ENCODE measurements at places on chromosomes 4 and X.

GRCh38 chrX:55026143-55026542 is 4.6 kb downstream of the ALAS2 start:
- DNase-seq = no peak

GRCh38 chr4:89072921-89073320 is 15.9 kb upstream of the FAM13A start:
- no peak for DNase-seq

- DNase-seq = no peak
These were observed 654.4 kb downstream of the IQCM start for GRCh38 chr4:149161247-149161646.

DNA sequence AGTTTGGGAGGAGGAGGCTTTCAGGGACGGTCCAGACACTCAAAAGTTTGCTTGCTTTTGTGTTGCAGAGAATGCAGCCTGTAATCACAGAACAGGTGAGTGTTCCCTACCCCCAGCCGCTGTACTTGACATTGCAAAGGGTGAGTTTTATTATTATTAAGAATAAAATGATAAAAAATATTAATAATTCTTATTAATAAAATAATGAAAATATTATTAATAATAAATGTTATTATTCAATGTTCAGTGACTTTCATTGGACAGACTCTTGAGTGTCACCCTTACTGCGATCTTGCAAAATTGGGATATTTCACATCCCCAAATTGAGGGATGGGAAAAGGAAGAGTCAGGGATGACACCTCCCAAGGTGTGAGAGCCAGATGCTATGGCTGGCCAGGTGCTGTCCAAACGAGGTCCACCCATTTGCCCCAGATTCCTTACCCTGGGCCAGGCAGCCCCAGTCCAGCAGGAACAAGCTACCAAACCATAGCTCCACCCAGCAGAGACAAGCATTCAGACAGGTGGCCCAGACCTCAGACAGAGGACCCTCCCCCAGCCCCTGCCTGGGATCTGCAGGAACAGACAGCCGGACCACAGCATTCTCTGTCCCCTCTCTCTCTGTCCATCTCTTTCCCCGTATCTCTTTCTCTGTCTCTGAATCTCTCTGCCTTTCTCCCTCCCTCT is 22.4 kb downstream of the IL3RA start:
- DNase-seq = no peak

- DNase-seq = no peak
These were observed at the start of gene ARHGEF6 for GRCh38 chrX:136780763-136781162. ARHGEF6 (minus strand) TSS chrX:136780932; CDS start chrX:136780882, 50 bp downstream.

GRCh38 chr4:56531149-56531770 is 25.7 kb downstream of the ARL9 start:
- DNase-seq = no peak

DNA sequence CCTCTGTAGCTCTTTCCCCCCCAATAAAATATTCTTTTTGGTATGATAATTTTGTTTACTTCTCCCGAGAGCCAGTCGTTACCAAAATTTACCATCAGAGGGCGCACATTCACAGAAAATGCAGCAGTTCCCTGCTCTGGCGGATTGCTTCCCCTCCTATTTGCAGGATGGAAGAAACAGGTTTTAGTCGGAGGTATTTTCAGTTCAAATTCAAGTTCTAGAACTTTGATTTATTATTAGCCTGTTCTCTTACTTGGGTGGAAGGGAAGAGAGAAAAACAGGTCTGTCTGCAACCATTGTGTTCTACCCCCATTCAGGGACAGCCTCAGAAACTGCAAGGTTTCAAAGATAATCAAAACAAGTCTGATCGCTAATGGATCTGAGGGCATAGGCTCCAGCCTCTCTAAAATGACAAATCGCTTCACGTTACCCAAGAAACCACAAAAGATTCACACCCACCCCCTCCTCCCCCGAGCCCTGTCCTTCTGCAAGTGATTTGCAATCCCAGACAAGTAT is 263.8 kb upstream of the RPS6KA3 start:
- DNase-seq = no peak

All from vagina (tissue), 2 donors.